ENCODE measurements at places on chromosomes 7 and 10. TPM values are rescaled to one million over a fixed set of nuclear protein-coding genes. Genes with fewer than 3 reads are reported as not detected.

- no peak for DNase-seq
These were observed 106.7 kb downstream of the CYTH3 start for GRCh38 chr7:6165521-6166320.

GRCh38 chr7:37920849-37921805 lies 687 bp downstream of the EPDR1 start:
- no peak for DNase-seq

DNA sequence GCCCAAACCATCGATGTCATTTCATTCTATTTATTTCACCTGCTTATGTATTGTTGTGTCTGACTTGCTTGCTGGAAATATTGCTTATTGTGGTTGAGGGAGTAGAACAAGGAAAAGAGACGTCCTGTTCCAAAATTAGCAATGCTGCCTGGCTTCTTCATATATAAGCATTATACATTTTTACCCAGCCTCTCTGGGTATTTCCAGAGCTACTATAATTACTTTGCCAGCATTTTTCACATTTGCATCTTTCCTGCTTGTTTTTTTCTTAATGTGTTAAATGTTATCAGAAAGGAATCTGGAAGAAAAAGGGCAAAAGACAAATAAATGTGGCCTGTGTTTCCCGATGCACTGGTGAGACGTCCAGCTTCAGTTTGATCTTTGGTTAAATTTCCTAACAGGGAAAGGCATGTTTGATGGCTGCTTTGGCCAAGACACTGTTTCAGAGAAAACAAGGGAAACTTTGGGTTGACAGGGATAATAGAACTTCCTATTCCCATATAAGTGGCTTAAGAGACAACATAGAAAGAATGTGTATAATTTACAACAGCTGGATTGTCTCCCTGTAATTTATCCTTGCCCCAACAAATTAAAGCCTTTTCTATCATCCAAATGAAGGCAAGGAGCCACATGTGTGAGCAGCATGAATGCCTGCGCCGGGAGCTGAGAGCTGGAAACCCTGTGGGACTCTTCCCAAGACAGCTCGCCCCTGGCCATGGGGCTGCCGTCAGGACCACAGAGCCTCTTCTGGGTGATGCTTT lies 671.1 kb upstream of the CELF2 start:
- DNase-seq: no peak

DNA sequence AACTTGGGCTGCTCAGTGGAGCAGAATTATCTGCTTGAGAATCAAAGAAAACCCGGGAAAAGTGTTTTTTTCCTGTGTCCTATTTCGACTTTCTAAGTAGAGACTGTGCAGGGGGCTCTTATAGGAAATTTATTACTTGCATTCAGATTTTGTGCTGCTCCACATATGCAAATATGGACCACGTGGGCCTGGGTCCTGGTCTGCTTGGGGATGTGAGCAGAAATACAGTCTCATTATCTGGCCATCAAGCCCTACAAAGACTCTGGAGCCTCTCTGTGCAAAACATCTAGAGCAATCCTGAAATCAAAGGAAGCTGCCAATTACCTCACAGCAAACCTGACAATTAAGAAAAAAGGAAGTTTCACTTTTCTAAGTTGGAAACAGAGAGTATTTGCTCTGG lies 216.9 kb downstream of the LRMDA start:
- DNase-seq: no peak

DNA sequence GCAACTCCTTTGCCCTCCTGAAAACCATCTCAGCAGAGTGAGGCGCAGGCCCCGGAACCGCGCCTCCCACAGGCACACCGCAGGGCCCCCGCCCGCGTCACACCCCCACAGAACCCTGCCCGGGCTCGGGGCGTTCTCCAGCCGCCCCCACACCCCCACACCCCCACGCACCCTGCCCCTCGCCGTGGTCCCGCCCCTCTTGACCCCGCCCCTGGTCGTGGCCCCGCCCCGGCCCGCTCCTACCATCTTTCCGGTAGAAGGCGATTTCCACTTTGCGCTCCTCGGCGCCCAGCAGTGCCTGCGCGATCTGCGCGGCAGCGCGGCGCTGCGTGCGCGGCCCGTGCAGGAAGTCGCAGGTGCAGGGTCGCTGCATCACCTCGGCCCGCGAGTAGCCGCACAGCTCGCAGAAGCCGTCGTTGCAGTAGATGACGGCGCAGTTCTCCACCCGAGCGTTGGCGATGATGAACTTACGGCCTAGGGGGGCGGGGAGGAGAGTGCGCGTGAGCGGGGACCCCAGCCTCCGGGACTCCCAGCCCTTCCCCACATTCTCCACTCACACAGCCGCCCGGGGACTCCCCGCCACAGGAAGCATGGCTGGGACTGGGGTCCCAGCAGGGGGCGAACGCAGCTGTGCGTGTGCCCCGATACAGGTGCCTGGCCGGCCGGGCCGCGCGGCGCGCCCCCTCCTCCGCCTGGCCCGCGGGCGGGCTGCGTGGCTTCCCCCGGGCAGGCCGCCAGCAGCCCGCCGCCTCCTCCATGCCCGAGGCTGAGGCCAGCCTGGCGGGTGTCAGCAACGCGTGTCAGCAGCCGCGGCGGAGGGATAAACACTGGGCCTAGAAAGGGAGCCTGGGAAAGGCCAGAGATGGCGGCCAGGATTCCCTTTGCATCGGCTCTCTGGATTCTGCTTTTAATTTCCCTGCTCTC lies 3.4 kb downstream of the KCNH2 start:
- no peak for DNase-seq

DNA sequence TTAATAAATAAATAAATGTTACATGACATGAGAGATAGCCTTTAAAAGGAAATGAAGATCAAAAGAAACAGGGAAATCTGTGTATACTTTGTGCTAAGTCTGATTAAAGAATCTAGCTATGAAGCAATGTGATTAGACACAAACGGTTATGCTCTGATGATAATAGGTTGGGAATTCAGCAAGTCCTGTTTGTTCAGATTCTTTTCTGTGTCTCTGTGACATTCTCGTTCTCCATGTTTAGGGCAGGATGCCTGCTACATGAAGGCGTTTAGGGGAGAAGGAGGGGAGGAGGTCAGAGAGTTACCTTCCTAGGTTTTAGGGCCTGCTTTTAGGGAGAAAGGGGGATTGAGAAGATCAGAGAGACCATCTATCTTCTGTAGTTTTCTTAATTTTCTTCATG lies 555.3 kb downstream of the DNAJB9 start:
- DNase-seq: no peak

Gene C10orf143
- total RNA-seq: 6.6 TPM

Gene ASB15
- 0.15 TPM for total RNA-seq

Gene UNCX
- not detected for total RNA-seq

Measured in breast epithelium (tissue), 4 donors.